AG04450 (cell line): ENCODE measurements at places on chromosomes 13 and 19.

DNA sequence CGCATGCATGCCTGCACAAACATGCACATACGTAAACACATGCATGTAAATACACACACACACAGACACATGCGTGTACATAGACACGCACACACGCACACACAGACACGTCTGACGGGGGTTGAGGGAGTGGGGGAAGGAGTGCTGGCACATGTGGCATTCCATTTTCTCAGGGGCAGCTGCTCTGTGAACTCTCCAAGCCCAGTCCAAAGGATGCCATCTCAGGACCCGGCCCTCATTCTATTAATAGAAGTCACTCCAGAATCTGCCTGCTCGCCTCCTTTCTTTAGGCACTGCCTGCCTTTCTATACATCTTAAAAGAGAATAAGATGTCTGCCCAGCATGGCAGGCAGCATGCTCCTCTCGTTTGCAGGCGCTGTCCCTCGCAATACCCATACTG lies 5.3 kb downstream of the ARHGEF7 start:
- DNase-seq: no peak

DNA sequence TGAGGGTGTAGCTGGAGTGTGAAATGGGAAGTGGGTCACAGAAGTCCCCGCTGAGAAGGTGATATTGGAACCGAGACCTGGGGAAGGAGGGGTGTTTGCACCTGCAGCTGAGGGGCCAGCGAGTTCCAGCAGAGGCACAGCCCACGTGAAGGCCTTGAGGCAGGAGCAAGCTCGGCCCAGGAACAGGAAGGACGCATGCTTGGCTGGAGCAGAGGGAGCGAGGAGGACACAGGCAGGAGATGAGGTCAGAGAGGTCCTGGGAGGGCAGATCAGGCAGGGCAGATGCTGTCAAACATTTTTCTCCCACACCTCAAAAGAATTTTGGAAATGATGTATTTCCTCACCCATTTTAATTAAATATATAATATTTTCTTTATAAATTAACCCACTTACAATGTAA lies 9.3 kb downstream of the ZNF415 start:
- DNase-seq: no peak

- no peak for DNase-seq
Measured at GRCh38 chr19:49664171-49665035, 1.3 kb downstream of the IRF3 start.

- no peak for DNase-seq
Measured at GRCh38 chr19:17424743-17425365, 5.0 kb downstream of the MVB12A start.
